ENCODE measurements at places on chromosomes 12 and 14.

GRCh38 chr14:100565650-100566049 lies 21.6 kb downstream of the BEGAIN start:
- DNase-seq, result no peak

GRCh38 chr12:101700299-101700820 lies 2.9 kb downstream of the CHPT1 start:
- no peak for DNase-seq

DNA sequence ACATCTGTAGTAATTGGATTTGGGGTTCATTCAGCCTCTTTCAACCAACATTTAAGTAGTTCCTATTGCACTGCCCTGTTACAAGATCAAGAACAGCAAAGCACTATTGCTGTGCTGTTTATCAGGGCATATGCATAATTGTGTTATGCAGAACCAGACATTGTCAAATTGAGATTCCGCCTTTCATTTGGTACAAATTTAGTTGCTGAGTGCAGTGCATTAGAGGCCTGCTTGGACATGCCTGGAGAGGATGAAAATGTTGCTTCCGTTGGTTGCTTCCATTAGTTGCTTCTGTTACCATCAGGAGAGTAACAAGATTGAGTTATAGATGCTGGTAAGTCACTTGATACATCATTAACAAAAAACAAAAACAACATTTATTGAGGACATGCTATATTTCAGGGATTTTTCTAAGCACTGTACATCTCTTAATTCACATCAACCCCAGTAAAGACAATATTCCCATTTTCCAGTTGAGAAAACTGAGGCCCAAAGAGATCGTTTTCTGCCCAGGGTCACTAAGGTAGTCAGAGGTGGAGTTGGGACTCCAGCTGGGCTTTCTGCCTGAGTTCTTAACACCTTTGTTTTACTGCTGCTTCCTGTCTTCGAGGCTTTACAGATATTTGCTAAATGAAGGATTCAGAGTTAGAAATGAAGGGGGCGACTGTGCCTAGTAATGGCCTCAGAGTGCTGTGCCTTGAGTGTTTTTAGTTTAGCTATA lies 79.3 kb downstream of the PPP2R5C start:
- no peak for DNase-seq

DNA sequence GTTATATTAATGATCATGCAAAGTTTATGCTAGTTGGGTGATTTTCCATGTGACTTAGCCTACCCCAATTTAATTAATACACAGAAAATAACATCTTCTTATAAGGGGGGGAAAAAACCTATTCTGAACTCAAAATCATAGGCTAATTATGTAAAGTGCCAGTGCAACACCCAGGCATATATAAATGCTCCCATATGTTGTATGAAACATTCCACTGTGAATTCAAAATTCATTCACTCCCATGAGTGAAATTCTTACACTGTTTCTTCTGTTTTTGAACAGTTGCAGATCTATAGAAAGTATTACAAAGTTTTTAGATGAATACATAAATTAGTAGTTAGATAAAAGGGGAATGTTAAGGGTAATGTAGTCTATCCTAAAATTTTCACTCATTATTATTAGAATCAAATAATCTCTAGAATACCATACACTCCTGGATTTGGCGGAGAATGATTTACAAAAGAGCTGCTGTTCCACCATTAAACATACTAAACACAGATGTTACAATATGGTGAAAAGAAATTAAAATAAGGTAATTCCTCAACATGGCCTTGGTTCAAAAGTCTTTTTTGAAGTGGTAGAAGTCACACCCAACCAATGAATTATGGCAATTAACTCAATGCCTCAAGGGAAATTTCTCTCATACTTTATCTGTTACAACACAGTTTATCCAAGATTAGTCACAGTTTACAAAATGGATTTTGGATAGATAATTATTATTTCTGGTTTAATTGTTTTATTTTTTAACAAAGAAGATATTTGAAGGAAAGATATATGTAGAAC lies 454.1 kb upstream of the FLRT2 start:
- DNase-seq, result no peak

- no peak for DNase-seq
Observed at GRCh38 chr12:131617596-131618302, 93.1 kb upstream of the SFSWAP start.

Measured in activated CD8-positive, alpha-beta memory T cell treated with anti-CD3 and anti-CD28 coated beads for 48 hours (primary cell).